Hematopoietic multipotent progenitor cell treated with erythropoietin and hydrocortisone succinate and interleukin-3 and kit ligand, for 17 days (in vitro differentiated cells): ENCODE measurements at places on chromosomes 11 and 22.

GRCh38 chr22:37229805-37230672, 14.0 kb downstream of the RAC2 start:
- no peak for DNase-seq

DNA sequence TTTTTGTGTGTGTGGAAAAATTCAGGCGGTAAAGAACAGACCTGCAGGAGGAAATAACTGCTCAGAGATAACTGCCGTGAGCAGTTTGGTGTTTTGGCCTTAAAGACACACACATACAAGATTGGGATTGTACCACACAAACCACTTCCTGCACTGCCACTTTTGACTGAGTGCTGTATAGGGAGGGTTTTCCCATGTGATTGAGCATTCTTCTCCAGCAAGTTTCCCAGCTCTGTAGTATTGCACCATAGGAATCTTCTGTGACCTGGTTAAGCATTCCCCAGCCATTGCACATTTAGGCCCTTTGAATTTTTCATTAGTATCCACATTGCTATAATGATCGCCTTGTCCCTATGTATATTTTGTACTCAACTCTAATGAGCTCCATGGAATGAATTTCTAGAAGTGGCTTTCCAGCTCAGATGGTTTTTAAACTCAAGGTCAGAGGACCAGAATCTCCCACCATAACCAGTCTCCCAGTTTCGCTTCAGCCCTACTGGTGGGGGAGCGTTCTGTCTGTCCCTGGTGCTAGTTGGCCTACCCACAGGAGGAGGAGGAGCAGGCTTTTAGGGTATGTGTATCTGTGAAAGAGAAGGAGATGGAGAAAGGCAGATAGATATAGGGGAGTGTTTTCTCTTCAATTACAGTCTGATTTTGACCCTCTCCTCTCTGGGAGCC, 9.3 kb downstream of the CD82 start:
- DNase-seq, result no peak

DNA sequence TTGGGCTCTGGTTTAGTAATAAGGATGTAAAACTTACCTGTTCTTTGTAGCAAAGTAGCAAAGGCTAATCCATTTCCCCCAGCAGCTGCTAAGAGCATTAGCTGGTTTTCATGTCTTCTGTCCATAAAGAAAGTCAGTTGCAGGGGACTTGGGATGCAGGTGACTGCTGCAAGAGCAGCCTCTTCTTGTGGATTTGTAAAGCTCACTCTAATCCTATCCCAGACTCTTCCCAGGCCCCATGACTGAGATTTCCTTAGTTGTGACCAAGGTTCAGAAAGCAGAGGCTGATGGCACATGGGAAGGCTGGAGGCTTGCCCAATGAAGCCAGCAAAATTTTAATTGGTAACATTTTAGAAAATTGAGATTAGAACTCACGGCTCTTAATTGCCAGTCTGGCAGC, 94.4 kb upstream of the HORMAD2 start:
- no peak for DNase-seq

GRCh38 chr22:26464312-26464711, 19.3 kb downstream of the HPS4 start:
- DNase-seq, result no peak

DNA sequence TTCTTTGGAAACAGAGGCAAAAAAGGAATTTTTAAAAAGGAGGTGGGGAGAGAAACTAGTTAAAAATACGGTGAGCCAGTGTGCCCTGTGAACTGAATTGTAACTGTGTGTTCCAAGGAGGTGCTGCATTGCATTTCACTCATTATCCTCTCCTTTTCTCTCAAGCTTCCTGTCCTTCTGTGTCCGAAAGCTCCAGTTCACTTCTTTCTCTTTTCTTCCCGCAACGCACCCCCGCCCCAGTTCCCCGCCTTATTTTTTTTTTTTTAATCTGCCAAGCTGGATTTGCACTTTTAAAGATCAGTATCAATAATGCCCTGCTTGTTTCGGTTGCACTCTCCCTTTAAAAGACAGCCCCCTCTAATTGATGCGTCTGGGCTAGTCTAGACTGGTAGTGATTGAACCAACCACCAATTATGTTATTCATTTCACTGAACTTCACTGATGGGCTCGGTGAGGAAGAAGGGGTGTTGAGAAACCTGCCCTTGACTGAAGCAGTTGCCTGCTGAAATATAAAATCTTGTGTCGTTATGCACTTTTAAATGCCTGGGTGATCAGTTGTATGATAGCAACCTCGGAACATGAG, 18.5 kb downstream of the BLID start:
- DNase-seq, result no peak

- DNase-seq, result no peak
These were observed 16.4 kb upstream of the JAM3 start for GRCh38 chr11:134052395-134052987.

DNA sequence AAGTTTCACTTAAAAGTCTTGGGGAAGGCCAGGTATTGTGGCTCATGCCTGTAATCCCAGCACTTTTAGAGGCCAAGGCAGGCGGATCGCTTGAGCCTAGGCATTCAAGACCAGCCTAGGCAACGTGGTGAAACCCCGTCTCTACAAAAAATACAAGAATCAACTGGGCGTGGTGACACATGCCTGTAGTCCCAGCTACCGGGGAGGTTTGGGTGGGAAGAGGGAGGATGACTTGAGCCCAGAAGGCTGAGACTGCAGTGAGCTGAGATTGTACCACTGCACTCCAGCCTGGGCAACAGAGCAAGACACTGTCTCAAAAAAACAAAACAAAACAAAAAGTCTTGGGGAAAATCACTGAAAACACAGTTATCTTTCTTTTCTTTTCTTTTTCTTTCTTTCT, 15.4 kb upstream of the XBP1 start:
- DNase-seq, result no peak

- no peak for DNase-seq
These were observed 173.2 kb downstream of the DSCAML1 start for GRCh38 chr11:117623831-117624271.

DNA sequence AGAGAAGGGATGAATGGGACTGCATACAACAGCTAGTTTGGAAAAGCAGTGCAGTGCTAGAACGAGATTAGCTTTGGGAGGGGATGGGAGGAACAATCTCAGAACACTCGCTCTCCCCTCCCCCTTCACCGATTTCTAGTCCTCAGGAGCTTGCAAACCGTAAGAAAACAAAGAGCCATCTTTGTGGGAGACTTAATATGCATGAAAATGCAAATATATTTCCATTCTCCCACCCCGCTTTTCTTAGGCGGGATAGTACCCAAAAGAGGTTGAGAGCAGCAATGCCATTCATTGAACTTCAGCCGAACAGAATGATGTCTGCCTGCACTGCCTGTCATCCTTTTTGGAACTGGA, 1.1 kb downstream of the SPINDOC start:
- DNase-seq, result no peak

DNA sequence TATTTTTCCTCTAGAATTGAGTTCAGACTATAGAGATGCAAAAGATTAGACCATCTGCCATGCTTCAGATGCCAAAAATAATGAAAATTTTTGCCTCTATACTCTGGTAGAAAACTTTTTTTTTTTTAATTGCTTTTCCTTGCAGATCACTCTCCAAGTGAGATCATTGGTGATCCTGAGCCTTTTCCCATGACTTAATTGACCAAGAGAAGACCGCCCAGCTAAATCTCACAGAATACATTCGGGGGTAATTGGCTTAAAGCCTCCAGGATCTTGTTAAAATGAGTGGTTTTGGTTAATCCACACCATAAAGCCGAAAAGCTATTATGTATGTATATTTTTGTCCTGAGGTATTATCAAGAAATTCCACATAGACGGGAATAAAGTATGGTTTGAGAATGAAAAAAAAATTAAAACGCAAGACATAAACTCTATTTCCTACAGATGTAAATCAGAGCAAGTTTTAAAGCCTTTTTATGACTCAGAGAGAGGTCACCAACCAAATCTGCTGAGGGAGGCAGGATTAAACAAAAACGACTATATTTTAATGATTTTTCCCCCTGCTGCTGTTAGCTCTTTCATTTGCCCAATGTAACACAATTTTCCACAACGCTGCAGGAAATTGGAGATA, 64.0 kb downstream of the PARVA start:
- DNase-seq, result no peak

- DNase-seq, result no peak
These were observed 13.6 kb downstream of the KCNJ5 start for GRCh38 chr11:128904656-128905344.

GRCh38 chr22:50180727-50181521, 4.8 kb upstream of the TRABD start:
- no peak for DNase-seq

DNA sequence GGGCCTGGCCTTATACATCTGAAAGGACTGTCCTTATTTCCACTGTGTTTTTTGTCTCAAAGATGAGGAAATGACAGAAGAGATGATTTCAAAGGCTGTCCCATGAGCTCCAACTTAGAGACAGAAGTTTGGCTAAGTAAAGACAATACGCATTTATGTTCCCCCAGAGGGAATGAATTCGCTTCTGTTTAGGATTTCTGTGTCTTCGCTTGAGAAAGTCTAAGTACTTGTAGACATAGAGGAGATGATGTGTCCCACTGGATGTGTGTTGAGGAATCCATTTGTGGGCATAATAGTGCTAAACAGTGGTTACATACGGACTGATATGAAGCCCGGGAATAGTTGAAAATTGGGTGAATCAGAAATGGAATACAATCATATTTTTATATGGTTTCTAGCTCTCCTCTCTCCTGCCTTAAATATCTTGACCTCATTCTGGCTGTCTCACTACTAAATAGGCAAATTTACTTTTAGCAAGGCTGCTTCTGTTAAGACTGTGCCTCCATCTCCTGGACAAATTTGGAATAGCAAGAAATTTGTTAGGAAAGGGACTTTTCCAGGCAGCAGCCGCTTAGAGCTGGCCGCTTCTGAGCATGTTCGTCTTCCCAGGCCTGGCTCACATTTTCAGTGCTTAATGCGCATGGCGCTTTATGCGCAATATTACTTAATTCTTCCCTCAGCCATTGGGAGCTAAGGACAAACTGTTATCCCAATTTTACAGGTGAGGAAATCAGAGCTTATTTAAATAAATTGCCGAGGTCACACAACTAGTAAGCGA, 1.9 kb upstream of the PEX26 start:
- peak; percentile 88 for DNase-seq

DNA sequence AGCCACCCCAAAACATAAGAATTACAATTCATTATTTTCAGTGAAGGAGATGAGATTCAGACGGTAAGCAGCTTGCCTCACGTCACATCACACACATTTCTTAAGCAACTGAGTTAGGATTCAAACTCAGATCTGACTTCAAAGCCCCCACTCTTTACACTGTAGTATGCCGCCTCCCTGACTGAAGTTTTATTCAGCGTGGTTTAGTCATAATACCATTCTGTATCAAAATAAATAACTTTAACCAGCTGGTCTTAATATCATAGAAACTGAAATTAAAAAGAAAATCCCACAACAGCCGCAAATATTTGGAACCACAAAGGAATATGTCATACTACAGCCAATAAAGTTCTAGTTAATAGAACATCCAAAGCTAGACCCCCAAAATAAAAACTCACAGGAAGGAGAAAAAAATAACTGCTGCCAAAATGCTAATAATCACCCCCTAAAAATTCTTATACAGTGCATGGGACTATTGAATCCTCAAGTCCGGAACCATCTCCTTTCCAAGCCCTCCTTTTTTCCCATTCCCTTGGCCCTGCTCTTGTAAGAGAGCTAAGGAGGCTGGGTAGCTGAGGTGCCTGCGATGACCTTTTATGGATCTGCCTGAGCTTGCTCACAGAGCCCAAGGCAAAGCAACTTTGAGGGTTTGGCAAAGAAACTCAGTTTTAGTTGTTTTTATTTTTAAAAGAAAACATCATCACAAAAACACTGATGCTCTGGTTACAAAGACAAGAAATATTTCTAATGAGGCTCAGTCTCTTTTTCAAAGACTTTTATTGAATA, 334.5 kb downstream of the TTC28 start:
- no peak for DNase-seq

DNA sequence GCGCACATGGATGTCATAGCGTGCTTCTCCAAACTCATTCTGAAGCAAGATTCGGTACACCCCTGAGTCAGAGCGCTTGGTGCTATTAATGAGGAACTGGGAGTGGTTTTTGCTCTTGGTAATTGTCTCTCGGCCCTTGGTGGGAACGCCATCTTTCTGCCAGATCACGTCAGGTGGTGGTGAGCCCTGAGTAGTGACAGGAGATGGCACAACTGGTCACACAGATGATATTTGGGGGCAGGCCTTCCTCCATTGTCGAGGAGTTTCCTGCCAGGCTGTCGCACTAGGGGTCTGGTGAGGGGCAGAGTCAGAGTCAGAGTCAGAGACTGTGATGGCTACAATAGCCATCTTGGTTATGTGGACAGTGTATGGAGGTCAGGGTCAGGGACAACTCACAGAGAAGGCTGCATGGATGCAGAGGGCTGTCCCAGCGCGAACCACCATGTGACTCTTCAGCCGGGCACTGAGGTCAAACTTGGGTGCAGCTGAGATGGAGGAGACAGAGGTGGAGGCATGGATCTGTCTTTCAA, 9.3 kb downstream of the TMEM86A start:
- DNase-seq, result no peak

DNA sequence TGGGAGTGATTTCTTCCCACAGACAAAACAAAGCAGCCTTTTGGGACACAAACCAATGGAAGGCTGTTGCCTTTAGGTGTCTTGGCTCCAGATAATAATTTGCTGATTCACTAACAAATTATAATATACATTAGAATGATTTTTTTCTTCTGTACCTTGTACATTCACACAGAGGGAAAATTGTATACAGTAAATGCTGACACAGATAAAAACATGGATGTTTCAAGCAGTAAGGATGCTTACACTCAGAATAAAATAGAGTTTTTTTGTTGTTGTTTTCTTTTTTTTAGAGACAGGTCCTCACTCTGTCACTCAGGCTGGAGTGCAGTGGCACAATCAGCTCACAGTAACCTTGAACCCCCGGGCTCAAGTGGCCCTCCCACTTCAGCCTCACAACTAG, 109.2 kb upstream of the TRPC6 start:
- DNase-seq, result no peak

DNA sequence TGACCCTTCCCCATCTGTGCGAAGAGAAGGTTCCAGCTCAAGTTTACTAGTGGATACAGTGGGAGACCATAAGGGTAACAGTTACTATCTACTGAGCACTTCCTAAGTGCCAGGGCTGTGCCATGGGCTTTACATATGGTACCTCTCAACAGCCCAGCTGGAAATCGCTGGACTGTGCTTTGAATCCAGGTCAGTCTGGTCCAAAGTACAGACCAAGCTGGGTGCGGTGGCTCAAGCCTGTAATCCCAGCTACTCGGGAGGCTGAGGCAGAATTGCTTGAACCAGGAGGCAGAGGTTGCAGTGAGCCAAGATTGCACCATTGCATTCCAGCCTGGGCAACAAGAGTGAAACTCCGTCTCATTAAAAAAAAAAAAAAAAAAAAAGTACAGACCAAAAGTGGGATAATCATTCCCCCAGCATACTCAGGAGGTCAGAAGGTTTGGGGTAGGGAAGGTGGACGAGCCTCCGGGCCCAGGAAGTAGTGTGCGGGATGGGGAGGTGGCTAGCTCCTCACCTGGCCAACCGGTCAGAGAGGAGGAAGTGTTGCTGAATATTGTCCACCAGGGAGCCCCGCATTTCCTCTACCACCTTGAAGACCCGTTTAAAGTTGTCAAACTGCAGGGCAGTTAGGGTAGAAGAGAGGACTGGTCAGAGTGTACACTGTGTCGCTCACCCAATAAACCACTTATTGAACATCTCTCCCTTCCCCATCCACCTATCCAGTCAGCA, 2.3 kb downstream of the FIBP start:
- DNase-seq, result no peak

GRCh38 chr11:34238966-34239365, 118.8 kb downstream of the ABTB2 start:
- no peak for DNase-seq
